ENCODE measurements at places on chromosomes 3 and 15.

DNA sequence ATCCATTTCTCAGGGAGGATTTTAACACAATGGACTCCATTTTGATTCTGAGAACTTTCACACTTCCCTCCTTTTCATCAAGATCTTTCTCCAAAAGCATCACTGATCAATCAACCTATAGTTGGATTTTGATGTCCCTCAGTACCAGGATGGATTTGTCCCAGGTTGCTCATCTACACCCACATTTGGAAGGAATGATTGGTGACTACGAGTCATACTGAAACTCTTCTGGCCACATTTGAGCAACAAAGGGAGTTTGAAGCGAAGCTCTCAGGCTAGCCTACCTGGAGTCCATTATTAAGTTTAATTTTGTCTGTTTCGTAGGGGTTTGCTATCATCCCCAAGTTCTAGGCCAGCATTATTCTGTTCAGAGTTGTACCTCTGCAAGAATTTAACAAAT is 31.3 kb upstream of the ATP8B4 start:
- DNase-seq: no peak

GRCh38 chr3:31543375-31543774 is 10.7 kb downstream of the STT3B start:
- no peak for DNase-seq

- DNase-seq: no peak
Observed at GRCh38 chr15:41656188-41656587, 4.0 kb upstream of the MGA start.

DNA sequence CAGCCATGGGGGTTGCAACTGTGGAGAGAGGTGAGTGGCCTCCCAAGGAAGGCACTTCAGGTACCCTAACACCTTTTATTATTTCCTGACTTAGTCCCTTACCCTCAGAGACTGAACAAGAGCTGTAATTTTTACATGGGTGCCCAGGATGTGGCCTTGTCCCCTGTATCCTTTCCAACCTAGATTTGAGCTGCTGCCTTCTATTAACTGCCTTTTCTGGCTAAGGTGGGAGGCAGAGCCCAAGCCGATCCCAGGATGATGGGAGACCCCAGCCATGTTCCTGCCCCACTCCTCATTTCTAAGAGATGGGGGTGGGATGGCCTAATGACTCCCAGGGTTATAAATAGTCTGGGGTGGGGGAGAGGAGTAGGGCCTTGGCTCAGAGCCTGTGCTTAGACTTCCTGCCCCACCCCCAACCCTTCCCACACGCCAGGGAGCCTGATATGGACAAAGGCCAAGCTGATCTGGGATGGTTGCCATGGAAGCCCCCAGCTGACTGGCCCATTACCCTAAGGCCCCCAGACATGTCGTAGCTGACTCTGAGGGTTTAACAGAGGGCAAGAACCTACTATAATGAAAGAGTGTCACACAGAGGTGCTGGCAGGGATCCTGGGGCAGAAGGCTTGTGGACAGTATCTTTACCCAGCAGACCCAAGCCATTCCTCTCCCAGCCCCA is 1.9 kb downstream of the KLHDC8B start:
- DNase-seq: peak; percentile 65

DNA sequence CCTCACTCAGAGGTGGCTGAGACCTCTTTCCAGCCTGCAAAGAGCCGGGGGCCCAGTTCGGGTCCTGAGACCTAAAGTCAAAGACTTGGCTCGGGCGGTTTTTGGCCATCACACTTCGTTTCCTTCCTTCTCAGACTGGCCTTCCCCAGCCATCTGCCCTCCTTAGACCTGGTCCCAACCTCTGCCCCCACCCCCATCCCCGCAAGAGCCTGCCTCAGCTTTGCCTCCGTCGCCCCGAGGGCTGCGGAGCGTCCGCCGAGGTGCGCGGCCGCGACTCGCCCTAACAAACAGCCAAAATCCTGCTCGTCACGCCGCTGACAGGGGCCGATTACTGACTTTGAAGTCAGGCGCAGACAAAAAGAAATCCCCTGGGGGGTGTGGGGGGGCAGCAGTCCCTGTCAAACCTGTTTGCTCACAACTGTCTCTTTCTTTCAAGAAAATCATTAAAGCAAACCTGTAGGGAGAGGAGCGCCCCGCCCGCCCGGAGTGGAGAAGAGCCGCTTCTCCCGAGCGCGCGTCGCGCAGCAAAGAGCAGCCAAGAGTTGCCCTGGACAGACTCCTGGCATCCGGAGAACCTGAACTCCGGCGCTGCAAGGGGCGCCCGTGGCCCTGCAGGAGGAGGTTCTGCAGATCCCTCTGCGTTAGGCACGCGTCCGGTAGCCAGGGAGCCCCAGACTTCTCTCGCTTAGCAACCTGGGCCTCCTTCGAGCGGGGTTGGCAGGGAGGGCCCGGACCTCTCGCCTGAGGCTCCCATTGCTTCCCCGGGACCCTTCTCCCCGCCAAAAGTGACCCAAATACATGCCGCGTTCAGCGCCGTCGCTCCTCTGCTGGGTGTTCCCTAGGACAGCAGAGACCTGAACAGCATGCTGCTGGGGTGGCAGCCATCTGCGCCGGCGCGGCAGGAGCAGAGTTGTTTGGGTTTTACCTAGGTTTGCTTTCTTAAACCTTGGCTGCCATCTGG is 4.5 kb downstream of the SOX14 start:
- DNase-seq: no peak

DNA sequence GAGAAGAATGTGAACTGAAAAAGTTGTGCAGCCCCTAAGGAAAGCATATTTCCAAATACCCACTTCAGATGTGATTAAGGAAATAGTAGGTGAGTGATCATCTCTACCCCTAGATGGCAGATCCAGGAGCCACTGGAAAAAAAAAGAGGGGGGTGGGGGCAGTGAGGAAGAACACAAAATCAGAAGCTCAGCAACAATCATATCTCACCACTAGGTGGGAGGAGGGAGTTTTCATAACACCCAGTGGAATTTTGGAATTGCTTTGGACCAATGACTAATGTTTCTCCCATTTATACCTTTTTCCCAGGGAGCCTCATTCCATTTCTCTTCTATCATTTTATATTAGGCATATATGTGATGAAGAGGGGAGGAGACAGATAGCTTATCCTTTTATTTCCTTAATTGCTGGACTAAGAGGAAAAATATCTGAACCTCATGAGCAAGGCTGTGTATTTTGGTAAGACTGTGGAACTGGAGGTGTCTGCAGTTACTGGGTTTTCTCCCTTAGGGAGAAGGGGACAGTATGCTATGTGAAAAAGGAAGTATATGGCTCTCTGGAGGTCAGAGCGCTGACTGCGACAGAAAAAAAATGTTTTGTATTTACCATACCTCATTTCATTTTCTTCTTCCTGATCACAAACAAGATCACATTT is 363.4 kb downstream of the GAP43 start:
- DNase-seq: peak; percentile 46

GRCh38 chr3:101185341-101185740 is 135.0 kb downstream of the IMPG2 start:
- no peak for DNase-seq

GRCh38 chr15:48084759-48085590 is 35.8 kb upstream of the SLC24A5 start:
- DNase-seq: peak; percentile 53

DNA sequence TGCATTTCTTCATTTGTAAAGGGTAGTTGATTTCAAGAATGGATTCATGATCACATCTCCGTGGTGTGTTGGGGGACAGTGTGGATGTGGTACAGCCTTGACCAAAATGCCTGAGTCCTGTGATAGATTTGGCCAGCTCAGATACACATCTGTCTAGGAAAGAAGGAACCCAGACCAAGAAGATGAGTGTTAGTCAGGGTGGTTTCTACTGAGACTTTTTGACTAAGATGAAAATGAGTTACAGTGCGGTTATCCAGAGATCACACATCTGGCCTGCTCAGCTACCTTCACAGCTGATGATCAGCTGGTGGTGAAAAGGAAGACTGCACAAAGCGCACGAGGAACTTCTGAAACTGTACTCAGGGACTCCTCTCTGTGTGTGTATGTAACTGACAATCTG is 68.0 kb downstream of the FNDC3B start:
- DNase-seq: no peak

GRCh38 chr3:58899159-58899952 is 150.5 kb downstream of the CFAP20DC start:
- DNase-seq: no peak

GRCh38 chr15:52523647-52524046 is 5.0 kb downstream of the MYO5A start:
- no peak for DNase-seq

GRCh38 chr3:152491922-152492321 is 223.2 kb downstream of the MBNL1 start:
- DNase-seq: no peak

DNA sequence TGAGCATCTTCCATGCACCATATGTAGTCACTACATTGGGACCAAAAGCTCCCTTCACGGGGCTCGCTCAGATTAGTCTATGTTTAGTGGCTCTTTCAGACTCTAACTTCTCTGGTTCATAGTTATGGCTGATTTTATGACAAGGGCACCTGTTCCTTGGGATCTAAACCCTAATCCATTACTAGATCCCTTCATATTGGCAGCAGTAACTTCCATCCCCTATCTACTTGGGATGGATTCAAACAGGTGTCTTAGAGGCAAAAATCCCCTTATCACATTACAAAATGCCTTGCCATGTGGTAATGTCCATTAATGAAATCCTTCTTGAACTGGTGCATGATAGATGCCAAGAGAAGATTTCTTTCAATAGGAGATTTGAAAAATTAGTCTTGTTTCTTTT is 96.7 kb upstream of the TP63 start:
- DNase-seq: no peak

DNA sequence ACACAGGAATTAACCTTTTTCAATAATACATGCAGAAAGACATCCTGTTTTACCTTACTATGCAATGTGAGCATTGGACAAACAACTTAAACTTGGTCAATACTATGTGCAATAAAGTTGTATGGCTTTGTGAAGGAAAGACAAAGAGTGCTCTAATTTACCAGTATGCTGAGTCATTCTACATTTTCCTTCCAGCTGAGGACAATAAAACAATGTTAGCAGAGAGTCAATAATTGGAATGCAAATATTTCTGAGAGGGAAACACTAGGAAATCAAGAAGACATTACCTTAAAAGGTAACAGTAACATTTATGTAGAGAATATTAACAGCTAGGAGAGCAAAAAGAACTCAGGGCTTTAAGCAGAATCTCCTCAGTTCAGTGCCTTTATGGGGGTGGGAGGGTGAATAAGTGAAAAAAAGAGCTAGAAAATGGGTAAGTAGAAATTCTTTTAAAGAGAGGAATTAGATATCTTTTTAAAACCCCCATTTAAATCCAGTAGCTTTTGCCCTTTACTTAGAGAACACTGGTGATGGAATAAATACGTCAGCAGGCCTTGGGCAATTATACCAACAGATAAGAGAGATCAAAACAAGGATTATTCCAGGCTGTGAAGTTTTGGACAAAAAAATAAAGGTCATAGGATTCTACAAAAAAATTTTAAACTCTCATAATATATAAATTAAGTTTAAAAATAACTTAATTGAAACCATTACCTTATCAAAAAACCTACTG is 11.6 kb upstream of the HGD start:
- peak; percentile 75 for DNase-seq

DNA sequence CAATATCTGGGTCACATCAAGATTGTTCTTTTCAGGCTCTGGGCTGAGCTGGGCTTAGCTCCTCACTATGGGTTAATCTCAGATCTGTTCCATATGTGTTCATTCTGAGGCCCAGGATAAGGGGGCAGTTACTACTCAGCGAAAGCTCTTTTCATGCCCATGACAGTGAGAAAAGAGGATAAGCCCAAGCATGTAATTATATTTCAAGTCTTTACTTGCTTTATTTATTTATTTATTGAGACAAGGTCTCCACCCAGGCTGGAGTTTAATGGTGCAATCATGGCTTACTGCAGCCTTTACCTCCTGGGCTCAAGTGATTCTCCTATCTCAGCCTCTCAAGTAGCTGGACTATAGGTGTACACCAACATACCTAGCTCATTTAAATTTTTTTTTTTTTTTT is 44.7 kb upstream of the SELENOK start:
- DNase-seq: no peak
